ENCODE measurements at places on chromosomes 3 and 15.

DNA sequence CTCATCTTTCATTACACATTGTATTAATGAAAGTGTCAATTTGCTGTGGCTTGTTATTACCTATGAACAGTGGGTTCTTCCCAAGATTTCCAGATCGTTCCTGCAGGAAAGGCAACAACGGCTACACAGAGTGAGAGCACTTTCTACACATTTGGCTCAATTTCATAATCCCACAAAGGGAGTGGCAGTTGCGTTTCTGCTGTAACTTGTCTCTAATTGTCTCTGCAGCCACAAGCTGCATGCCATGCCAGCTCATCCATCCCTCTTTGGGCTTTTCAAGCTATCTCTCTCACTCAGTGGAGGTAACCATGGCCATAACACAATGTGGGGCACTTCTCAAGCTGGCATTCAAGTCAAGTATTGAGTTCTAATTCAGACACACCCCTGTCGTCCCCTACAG is 27.7 kb upstream of the CPNE4 start:
- no peak for DNase-seq

GRCh38 chr15:72312605-72313447 is 7.1 kb downstream of the CELF6 start:
- DNase-seq, result peak; percentile 47

DNA sequence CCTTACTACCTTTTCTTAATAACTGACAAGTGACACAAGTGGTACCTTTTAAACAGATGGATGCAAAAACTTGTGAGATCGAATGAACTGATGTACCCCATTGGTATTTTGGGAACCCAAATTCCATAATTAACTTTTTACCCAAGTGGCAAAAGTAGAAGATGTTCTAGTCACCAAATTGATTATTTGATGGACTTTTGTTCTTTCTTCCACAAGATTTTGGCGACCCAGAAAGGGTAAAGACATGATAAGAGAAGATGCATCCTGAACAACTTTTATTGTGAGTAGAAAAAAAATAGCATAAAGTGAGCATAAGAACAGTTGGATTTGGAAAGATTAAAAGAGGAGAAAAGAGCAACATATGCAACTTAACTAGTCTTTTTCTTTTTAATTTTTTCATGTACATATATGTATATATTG is 159.5 kb downstream of the TIGIT start:
- DNase-seq, result no peak

- no peak for DNase-seq
Observed at GRCh38 chr3:184514171-184514490, 47.5 kb upstream of the EPHB3 start.

DNA sequence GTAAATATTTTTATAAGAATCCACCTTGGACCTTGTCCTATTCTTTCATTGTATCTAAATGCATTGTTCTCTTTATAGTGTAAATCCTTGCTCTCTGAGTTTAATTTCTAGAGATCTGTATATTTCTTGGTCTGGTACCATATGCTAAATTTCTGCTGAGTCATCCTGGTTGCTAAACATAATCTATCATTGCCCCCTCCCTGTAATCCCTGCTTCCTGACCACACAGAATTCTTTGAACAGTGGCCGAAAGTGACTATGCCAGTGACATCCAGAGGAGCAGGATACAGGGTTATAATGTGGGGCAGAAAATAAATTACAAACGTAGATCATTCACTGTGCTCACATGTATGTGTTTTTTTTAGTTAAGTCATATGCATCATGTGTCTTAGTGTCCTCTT is 143.1 kb downstream of the DIPK2A start:
- peak; percentile 14 for DNase-seq

DNA sequence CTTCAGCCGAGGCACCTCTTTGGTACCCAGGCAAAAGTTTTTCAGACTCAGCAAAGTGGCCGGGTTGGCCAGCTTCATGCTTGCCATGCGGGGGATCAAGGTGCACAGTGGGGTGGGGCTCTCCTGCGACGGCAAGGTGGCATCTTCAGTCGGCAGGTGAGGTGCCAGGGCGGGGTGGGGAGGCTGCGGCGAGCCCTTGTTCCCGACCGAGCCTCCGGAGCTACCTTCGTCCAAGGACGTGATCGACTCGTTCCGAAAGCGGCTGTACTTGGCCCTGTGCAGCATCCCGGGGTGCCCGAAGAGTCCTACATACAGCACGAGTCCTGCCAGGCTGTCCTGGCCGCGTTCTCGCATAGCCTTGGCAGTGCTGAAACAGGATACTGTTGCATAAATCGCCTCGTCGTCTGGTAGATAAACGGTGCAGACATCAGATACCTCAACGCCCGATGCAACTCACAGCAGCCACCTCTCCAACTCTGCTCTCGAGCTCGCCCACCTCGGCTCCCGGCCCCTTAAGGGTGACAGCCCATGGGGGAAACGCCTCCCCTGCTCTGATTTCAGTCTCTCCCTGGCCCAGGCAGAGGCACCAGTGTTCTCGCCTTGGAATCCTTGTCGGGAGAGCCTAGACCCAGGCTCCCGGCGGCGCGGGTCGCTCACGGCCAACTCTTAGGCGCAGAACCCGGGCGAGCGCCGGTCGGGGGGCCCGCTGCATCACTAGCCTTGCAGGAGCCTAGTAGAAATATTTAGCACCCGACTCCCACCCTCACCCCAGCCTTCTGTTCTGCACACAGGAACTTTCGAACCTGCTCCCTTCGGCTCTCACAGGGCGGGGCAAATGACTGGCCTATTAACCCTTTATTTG is 826 bp downstream of the SHC4 start:
- no peak for DNase-seq

DNA sequence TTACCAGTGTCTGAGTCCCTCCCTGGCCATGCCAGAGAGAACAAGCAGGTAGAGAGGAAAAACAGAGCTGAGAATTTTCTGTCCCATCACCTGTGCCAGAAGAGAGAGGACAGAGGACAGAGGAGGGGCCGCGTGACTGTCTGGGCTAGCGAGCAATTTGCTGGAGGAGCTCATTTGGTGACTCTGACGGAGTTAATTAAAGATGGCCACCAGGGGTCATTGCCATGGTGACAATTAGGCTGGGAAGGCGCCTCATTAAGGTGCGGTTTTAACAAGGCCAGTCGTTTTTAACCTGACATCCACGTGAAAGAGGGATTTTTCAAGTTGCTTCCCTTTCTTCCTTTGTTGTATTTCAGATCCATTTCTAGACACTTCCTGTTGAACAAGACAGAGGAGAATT is 72.4 kb downstream of the RHCG start:
- DNase-seq, result no peak

GRCh38 chr15:26325495-26325894 is 447.4 kb downstream of the GABRB3 start:
- DNase-seq, result no peak

DNA sequence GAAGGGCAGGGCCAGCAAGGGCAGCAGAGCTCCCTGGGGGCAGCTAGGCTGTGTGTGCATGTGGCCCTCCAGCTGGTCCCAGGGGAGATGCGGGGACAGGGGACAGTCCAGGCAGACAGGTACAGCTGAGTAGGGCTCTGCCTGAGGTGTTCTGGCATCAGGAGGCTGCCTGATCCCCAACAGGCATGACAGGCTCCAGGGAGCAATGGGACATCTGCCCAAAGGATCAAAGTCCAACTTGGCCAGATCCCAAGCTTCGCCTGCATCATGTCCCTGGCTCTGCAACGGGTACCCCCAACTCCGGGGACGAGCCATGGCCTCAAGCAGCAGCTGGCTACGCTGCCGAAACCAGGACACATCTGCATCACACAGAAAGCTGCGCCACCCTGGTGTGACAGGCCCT is 21.8 kb downstream of the ATRIP start:
- no peak for DNase-seq

DNA sequence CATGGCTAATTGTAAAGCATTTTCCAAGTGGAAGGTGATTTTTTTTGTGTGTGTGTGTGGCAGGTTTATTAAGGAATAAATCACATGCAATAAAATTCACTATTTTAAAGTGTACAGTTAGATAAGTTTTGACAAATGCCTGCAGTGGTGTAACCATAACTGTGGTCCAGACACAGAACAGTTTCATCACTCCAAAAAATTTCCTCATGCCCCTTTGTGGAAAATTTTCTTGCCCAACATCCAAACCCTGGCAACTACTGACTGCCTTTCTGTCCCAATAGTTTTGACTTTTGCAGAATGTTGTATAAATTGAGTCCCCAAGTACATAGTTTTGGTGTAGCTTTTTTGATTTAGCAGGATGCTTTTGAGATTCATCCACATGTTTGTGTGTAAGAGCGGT is 135.1 kb upstream of the KLHL25 start:
- DNase-seq, result no peak

DNA sequence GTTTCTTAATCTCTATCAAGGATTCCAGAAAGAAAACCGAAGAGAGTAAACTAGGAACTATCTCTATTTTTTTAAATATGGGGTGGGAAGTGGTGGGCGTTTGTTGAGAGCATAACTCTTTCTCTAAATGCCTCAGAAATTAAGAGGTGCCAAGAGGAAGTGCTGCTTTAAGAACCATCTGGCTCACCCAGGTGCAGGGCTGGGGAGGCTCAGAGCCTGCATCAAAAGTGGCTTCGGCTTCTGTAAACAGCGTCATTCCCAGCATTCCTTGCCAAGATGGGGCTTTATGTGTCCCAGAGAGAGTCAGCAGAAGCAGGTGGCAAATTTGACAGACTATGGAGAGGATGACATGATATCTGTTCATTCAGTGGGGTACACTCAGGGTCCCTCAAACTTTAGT is 123.3 kb upstream of the BFSP2 start:
- DNase-seq, result no peak

- DNase-seq, result no peak
Observed at GRCh38 chr15:80216911-80217310, 35.1 kb downstream of the CTXND1 start.

GRCh38 chr3:71074423-71074822 is 509.1 kb downstream of the FOXP1 start:
- no peak for DNase-seq

DNA sequence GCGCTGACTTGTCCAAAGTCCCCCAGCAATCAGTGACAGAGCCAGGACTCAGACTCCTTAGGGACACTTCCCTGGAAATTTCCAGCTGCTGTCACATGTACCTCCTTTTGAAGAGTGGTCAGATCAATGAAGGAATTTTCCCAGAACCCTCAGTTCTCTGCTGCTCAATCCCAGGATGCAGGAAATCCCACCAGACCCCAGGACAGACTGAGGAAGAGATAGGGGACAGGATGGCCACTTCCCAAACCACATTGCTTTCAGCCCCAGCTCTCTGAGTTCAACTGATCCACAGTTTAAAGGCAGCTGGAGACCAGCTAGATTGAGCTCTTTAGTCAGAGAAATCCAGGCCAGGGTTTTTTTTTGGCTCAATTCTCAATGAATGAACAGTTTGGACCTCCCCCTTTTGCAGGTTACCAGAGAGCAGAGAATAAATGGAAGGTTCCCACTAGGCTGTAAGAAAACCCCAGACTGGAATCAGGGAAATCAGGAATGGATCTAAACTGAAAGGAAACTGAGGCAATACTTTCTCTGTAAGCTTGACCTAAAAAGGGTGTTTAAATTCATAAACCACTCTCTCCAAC is 1.5 kb downstream of the CYP1A1 start:
- no peak for DNase-seq

- no peak for DNase-seq
Observed at GRCh38 chr3:53688989-53689388, 157.2 kb downstream of the CHDH start.

All from hematopoietic multipotent progenitor cell treated with erythropoietin and hydrocortisone succinate and interleukin-3 and kit ligand, for 15 days (in vitro differentiated cells).